Left colon (tissue), 2 donors: ENCODE measurements at places on chromosomes 2 and 18.

- no peak for DNase-seq
These were observed 29.1 kb upstream of the ZC3H15 start for GRCh38 chr2:186456941-186457340.

DNA sequence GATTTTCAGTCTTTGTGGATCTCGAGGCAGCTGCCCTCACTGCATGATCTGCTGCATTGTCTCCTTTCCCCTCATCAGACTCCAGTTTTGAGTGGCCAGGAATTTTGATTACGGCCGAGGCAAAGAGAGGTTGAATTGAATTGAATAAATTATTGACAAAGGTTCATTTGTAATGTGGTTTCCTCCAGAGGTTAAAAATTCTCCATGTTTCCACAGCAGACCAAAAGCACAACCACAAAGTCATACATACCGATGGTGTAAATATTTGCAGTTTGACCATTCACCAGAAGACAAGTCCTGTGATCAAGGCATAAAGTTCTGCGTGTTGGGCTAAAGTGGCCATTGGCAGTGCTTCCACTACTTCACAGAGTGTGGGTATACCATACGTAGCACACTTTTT is 343.8 kb upstream of the MYT1L start:
- DNase-seq: no peak

GRCh38 chr2:30222636-30223360 is 8.5 kb upstream of the LBH start:
- DNase-seq: no peak

DNA sequence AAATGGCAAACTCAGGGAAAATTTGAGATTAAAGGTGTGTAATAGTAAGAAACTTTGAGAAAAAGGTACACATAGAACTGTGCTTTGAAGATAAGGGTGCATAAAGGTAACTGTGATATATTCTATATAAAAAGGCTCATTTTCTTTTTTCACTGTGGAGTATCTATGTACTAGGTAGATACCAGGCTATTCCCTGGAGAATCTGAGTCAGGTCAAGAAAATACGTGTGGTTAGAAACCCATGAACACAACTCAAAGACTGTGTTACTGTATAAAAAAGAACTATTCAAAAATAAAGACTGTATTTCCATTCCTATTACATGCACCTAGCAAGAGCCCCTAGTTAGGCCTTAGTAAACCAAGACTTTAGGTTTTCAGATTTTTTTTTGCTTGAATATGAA is 100.1 kb upstream of the GRB14 start:
- DNase-seq: no peak

GRCh38 chr2:144546933-144547332 is 27.0 kb upstream of the ZEB2 start:
- no peak for DNase-seq

- DNase-seq: no peak
These were observed 125.6 kb downstream of the TMEM18 start for GRCh38 chr2:551621-552020.

GRCh38 chr2:128269063-128269989 is 49.3 kb downstream of the HS6ST1 start:
- peak; percentile 20 for DNase-seq

DNA sequence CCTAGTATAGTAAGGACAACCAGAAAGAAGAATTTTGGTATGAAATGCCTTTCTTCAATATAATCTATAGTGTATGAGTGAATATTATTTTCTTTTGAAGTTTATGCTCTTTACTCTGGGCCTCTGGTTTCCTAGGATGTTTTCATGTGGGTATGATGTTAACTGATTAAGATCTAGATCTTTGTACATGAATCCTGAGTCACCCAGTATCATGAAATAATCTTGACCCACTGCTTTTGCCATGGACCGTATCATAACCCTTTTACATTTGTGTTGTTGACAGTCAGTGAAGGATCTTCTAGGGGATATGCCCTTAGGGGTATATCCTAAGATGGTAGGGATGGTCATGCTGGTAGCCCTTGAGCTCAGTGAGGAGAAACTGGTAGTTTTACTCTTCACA is 100.3 kb downstream of the RAB3GAP1 start:
- DNase-seq: no peak

GRCh38 chr2:169065422-169065821 is 3.9 kb upstream of the DHRS9 start:
- DNase-seq: no peak

GRCh38 chr2:15814403-15814802 is 125.9 kb upstream of the MYCN start:
- DNase-seq: no peak

DNA sequence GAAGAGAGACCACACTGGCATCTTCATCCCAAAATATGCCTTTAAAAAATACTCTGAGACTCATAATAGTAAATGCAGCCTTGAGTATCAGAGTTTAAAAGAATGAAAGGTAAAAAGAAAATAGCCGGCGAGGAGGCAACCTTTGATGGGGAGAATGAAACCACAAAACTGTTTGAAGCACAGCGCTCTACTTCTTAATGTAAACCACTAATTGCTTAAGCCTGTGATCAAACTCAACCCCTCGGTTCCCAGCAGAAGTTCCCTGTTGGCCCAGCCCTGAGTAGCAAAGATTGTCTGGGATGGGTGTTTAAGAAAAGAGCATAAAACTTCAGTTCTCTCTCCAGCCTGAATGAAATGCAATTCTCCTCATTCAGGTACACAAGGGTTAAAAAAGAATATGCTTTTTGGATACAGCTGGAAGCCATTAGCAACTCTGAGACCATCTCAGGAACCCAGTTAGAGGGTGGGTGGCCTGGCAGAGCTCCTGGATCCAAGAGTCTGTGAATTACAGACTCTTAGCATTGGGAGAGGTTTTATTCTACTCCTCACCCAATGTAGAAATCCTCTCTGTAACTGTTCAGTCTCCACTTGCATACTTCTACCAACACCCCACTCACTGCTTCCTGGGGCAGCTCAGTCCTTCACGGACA is 44.8 kb downstream of the VIT start:
- no peak for DNase-seq

GRCh38 chr2:173589604-173590275 is 235.1 kb downstream of the CDCA7 start:
- no peak for DNase-seq

- DNase-seq: no peak
These were observed 2.4 kb upstream of the CETN1 start for GRCh38 chr18:577643-578375.

DNA sequence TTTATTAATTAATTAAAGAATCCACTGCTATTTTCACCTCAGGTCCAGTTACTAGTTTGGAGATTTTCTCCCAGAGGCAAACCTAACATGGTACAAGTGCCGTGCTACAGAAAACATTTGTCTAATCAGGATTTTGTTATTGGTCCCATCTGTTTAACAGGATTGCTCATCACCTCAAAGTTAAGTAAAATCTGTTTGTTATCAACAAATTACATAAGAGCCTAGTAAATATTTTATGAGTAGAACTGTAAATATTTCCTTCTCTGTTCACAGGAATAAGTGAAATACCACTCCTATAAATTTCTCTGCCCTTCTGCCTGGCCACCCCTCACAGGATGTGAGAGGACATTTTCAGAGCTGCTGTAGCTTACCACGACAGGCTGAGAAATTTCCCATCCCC is 200.2 kb downstream of the RAD51AP2 start:
- DNase-seq: no peak

DNA sequence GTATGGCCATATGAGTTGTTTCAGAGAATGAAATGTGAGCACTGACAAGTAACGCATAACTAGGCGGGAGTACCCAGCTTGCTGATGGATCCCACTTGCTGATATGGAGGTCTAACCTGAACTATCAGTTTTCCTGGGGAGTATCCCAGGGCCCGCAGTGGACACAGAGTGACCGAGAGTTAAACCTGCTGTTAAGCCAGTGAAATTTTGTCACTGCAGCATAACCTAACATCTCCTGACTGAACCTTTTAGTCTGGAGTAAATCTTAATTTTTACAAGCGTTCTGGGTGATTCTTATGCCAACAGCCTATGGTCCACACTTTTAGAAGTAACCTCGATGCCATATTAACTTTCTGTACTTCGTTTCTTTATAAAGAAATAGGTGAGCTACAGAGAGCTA is 54.4 kb downstream of the TGFA start:
- DNase-seq: no peak

DNA sequence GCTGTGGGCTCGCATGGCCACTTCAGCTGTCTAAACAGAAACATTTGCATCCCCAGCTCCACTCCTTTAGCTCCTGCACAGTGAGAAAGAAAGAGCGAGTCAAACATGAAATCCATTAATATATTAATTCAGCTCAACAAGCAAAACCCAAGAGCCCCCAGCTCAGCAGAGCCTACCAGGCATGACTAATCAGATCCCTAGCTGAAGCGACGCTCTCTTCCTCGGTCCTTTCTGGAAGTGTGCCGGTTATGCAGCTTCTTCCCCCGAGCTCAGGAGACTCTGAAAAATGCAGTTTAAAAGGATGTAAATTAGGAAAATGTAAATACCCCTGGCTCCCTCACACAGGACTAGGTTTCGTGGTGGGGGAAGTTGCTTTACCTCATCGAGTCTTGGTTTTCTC is 221.5 kb downstream of the ANKRD30B start:
- DNase-seq: no peak

DNA sequence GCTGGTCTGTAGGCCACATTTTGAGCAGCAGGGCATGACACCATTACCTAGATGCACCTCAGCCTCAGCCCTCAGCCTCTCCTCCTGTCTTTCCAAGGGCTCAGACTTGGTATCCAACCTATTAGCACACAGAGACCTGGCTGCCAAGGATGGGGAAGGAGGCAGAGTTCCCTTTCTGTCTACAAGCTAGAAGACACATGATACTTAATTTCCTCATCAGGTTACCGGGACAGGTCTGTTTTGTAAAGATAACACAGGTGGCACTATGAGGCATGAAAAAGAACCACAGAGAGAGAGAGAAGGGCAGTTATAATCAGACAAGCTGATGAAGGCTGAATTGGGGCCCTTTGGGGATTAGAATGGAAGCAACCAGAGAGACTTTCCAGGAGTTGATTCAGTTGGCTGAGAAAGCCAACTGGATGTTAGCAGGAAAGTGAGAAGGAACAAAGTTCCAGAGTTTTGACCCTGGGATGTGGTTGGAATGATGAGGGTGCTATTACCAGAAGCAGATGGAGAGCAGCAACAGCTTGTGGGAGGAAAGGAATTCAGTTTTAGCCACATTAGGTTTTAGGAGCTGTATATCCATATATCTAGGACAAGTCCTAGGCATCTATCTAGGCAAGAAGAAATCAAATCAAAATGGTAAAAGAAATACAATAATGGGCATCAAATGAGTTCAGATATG is 46.0 kb upstream of the RMND5A start:
- no peak for DNase-seq

DNA sequence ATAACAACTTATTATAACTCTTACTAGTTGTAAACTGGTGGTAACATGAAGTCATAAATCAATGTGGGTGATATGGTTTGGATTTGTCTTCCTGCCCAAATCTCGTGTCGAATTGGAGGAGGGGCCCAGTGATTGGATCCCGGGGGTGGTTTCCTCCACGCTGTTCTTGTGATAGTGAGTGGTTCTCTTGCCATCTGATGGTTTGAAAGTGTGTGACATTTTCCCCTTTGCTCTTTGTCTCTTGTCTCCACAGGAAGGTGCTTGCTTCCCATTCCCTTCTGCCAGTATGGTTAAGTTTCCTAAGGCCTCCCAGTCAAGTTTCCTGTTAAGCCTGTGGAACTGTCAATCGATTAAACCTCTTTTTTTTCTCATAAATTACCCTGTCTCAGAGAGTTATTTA is 321.6 kb downstream of the DSEL start:
- no peak for DNase-seq

DNA sequence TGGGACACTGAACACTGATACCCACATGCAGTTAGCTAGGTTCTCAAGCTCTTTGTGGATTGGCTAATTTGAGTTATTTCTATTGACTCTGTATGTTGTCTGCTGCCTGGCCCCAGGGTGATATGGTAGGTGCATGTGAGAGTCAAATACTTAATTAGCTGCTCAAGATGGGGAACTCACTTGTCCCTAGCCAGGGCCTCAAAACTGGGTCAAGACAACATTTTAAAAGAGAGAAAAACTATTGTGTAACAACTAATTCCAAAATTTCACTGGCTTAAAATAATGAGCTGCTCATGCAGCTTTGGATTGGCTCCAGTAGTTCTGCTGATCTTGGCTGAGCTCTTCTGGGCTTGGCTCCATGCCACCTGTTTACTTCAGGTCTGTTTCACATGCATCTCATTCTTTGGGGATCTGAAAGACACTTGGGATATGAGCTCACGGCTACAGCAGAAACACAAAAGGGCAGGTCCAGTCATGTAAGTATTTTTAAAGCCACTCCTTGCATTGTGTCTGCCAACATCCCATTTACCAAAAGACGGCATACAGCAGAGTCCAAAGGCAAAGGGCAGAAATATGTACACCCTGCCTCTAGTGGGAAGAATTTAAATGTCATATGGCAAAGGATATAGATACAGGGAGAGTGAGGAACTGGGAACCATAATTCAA is 716.8 kb downstream of the SUCLG1 start:
- DNase-seq: no peak

- DNase-seq: no peak
These were observed 298.4 kb upstream of the HS6ST1 start for GRCh38 chr2:128617029-128617590.

DNA sequence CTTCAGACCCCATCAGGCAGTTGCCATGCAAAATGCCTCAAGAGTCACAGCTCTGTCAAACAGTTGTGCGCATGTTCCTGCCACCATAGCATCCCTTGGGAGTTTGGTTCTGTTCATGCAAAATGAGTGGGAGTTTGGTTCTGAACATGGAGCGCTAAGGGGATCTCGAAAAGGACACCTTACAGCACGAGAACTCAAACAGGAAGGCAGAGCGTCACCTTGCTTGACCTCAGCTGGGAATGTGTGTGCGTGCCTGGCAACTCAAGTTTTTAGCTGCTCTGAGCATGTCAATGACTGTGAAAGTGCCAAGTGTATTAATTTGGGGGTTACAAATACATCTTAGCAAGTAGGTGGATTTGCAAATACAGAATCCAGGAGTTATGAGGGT is 16.6 kb downstream of the MALL start:
- no peak for DNase-seq

DNA sequence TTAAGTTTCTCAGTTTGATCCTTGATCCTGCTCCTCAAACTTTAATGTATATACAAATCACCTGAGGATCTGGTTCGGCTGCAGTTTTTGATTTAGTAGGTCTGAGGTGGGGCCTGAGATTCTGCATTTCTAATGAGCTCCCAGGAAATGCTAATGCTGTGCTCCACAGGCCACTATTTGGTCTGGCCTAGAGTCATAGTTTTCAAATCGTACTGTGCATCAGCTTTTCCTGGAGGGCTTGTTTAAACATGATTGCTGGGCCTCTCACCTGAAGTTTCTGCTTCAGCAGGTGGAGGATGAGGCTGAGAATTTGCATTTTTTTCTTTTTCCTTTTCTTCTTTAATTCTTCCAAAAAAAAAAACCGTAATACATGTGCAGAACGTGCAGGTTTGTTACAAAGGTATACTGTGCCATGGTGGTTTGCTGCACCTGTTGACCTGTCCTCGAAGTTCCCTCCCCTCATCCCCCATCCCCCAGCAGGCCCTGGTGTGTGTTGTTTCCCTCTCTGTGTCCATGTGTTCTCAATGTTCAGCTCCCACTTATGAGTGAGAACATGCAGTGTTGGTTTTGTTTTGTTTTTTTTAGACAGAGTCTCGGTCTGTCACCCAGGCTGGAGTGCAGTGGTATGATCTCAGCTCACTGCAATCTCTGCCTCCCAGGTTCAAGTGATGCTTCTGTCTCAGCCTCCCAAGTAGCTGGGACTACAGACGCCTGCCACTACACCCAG is 42.2 kb upstream of the CD28 start:
- DNase-seq: no peak

GRCh38 chr2:134950886-134951285 is 32.3 kb downstream of the CCNT2 start:
- no peak for DNase-seq
